CD8-positive, alpha-beta memory T cell (primary cell): ENCODE measurements at places on chromosomes 16 and 17.
A peak's percentile ranks its signal among the peaks of the same experiment; 100 is the strongest.

DNA sequence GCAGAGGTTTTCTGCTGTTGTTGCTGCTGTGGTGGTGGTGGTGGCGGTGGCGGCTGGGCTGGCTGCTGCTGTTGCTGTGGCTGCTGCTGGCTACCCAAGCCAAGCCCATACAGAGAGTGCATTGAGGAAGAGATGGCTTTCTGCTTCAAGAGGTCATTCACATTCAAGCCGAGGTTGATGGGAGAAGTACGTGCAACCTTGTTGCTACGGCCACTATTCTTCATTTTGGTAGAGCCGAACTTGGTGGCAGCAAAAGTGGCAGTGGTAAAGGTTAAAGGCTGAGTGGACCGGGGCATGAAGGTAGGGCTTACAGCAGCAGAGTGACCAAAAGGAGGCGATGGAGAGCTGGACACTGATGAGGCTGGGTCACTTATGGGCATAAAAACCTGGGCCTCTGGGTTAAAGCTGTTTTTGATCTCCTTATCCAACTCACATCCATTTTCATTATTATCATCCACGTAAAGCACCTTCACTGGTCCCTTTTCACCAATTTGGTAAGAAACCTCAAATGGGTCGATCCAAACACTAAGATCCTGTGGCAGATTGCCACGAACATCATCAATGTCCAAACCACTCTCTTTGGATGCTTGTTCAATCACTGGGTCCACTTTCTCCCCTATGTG is 2.8 kb downstream of the TOB1 start:
- DNase-seq: no peak

- DNase-seq: no peak
These were observed 6.9 kb upstream of the KCNG4 start for GRCh38 chr16:84246679-84247077.

DNA sequence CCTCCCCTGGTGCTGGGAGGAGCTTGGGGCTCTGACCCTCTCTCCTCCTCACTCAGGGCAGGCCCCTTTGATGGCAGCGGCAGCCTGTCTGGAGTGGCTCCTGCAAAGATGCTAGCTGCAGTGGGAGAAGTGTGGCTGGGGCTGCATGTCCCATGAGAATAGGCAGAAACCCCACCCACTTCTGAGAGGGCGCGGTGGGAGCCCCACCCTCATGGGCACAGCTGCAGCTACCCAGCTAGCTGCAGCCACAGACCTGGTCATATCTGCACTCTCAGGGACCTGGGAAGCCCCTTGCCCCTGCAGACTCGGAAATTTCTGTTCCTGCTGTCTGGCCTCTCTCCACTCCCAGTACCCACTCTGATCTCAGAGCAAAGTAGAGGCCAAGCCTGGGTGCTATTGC is 72.2 kb upstream of the BRD7 start:
- no peak for DNase-seq

DNA sequence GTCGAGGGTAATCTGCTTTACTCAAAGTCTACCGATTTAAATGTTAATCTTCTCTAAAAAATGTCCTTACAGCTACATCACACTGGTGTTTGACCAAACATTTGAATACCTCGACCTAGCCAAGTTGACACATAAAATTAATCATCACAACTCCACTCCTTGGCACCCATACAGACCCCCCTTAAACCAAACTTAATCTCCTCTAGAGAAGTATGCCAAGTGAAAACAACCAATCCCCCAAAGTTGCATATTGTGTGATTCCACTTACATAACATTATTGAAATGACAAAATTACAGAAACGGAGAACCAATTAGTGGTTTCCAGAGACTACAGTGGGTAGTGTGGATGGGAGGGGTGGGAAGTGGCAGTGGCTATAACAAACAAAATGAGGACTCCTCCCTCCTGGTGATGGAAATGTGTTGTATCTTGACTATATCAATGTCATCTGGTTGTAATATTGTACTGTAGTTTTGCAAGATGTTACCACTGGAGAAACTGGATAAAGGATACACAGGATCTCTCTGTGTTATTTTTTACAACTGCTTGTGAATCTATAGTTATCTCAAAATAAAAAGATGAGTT is 39.4 kb downstream of the CAPNS2 start:
- no peak for DNase-seq

GRCh38 chr17:38476549-38476948 is 48.3 kb downstream of the ARHGAP23 start:
- DNase-seq: no peak

GRCh38 chr17:64662774-64663367 is 764 bp upstream of the SMURF2 start:
- no peak for DNase-seq

DNA sequence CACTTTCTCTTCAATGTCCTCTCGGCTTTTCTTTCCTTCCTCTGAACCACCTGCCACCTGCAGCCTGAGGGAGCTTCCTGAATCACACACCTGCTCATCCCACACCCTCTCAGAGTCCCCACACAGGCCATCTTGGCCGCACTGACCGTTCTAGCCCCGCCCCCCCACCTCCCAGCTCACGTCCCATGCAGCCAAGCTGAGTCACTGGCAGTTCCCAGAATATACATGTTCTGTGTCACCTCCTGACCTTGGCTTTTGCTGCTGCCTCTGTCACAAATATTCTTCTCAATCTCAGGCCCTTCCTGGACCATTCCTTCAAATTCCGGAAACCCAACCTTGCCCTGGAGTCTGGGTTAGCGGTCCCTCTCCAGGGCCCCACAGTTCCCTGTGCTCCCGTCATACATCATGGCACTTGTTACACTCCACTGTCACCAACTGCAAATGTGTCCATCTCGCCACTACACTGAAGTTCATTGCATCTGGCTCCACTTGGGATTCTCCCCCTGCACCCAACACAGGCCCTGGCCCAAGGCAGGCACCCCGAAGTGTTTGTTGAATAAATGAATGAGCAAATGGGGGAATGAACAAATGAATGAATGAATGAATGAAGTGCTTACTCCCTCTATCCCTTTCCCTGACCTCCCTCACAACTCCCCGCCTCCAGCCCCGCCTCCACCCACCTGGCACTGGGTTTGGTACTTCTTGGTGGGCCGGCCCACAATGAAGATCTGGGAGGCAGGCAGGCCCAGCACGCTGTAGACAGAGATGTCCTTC is 12.8 kb downstream of the PIMREG start:
- no peak for DNase-seq

GRCh38 chr16:13168091-13168572 is 266.7 kb downstream of the SHISA9 start:
- no peak for DNase-seq

DNA sequence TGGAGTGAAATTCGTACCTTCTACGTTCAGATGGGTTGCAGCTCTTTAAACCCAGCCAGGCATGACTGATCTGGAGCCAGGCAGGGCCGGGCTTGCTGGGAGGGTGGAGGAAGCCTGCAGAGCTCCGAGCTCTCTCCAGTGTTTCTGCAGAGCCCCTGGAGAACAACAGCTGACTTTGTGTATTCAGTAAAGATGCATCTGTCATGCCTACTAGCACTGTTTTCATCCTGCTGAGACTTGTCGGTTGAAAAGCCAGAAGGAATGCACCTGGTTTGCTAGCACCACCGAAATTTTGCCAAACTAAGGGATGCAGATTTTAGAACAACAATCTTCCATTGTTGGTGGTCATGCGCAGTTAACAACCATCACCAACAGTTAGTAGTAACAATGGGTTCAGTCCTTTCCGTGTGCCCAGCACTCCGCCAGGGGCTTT is 22.4 kb upstream of the SCNN1B start:
- DNase-seq: no peak

- no peak for DNase-seq
These were observed 76.4 kb downstream of the WWP2 start for GRCh38 chr16:69838489-69838888.

GRCh38 chr17:36921095-36921851 is 16.0 kb upstream of the LHX1 start:
- no peak for DNase-seq

DNA sequence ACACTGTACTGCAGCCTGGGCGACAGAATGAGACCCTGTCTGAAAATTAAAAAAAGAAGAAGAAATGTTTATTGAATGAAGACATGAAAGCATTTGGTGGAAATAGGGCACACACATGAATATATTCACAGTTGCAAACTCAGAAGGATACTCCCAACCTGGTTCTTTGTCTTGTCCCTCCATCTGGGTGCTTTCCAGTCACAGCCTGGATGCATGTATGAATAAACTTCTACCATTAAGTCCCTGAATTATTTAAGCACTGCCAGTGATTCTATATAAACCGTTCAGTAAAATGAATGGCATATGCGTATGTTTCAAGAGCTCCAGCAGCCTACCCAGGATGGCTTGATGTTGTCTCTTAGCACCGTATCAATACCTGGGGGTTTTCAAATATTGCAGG is 591.1 kb downstream of the WWOX start:
- DNase-seq: no peak

GRCh38 chr16:29844575-29845331 is 18.3 kb downstream of the CDIPT start:
- no peak for DNase-seq

DNA sequence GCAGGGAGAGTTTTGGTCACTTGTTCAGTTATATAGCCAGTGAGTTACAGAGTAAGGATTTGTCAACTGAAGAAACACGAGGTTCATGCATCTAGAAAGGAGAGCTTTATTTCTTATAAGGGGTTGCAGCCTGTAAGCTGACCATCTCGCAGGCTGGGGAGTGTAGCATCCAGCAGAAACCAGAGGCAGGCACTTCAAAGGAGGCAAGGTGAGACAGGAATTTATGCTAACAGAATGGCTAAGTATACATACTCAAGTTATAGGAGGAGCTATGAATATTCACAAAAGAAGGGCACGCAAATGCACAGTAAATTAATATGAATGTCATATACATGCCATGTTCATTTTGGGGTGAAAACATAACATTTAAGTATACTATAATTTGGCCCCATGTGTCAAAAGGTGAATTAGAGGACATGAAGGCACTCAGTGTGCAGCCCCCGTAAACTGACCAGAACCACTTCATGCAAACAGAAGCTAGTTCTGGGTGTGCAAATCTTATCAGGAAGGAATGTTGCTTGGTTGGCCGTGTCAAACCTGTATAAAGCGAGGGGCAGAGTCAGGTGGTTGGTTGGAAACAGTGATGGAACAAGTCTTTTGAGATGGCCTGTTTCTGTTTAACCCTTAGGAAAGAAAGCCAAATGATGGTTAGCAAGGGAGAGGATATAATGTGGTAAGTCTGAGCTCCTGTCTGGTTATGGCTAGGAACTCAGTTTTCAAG is 97.0 kb downstream of the GRIN2A start:
- DNase-seq: no peak

DNA sequence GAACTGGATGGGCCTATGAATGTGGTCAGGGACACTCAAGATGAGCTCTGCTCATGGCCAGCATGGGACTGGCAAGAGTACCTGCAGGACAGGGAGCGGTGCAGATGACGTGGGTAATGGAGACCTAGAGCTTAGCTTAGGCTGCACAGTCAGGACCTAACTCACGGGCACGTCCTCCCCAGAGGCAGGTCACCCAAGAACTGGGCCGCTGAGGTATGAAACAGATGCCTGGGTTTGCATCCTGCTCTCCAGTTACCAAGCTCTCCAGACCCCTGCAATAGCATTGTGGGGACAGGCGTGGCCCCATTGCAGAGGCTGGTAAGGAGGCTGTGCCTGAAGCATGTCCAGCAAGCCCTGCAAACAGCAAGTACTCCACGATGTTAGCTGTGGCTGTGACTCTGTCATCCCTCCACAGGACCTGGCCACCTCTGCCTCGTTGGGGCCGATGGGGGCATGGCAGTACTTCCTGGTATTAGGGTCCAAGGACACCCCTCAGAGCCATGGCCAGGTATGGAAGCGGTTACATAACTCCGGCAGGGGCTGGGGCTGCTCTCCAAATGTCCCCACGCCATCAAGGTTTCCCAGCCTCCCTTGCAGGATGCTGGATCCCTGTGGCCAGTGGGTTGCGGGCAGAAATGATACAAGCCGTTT is 37.5 kb upstream of the RBFOX3 start:
- no peak for DNase-seq

- DNase-seq: no peak
These were observed 39.7 kb upstream of the ALDH3A1 start for GRCh38 chr17:19787733-19788357.

DNA sequence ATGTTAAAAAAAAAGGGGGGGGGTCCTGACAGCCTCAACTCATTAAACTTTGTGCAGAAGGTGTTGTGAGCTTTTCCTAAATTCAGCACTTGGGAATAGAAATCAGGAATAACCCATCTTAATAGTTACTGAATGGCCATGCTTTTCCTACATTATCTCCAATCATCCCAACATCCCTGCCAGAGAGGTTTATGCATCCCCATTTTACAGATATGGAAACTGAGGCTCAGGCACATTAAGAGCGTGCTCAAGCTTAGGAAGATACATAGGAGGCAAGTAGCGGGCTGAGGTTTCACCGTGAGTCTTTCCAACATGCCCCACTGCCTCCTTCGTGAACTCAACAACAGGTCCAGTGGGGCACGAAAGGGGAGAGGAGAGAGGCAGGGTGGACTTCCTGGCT is 78.4 kb downstream of the C17orf67 start:
- no peak for DNase-seq

- no peak for DNase-seq
These were observed 20.4 kb upstream of the SMURF2 start for GRCh38 chr17:64682261-64683181.

DNA sequence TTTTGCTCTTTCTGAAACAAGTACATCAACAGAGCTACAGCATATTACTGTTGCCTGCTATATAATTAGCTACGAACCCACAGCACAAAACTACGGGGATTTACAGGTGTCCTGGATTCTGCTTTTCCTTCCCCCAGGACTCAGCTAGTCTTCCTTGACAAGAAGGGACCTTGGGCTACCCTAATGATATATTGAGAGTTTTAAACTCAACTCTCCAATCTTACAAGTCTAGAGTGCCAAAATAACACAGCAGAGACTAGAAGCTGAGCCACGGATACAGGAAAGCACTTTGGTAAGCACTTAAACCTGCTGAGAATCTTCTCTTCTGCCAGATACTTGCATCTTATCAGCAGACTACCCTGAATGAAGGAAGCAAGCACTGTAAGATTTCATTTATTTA is 161.4 kb upstream of the C17orf78 start:
- DNase-seq: no peak

- DNase-seq: peak; percentile 5
These were observed 50.6 kb downstream of the MARF1 start for GRCh38 chr16:15592324-15592723.

GRCh38 chr17:978103-979093 is 1.2 kb downstream of the NXN start:
- DNase-seq: no peak

DNA sequence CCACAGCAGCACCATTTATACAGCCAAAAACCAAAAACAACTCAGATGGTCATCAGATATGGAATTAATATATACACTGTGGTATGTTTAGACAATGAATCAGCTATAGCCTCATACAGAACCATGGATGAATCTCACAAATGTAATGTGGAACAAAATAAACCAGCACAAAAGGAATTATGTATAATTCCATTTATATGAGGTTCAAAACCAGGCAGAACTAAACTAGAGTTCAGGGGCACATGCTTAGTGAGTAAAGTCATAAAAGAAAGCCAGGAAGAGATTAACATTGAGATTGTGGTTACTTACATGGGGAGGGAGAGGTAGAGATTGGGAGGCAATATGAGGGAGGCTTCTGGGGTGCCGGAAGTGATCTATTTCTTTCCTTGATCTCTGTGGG is 231.1 kb downstream of the COPRS start:
- no peak for DNase-seq
